AML-193 (cell line): ENCODE measurements at places on chromosomes 5 and 9.
A peak's percentile ranks its signal among the peaks of the same experiment; 100 is the strongest.

- no peak for DNase-seq
These were observed 97.6 kb downstream of the GADD45G start for GRCh38 chr9:89702401-89702800.

DNA sequence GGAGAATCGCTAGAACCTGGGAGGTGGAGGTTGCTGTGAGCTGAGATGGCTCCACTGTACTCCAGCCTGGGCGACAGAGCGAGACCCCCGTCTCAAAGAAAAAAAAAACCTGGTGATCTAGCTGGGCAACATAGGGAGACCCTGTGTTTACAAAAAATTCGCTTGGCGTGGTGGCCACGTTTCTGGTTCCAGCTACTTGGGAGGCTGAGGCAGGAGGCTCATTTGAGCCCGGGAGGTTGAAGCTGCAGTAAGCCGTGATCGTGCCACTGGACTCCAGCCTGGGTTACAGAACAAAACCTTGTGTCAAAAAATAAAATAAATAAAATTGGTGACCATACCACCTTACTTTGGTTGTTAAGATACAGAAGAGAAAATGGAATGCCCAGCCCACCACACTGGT is 1.8 kb upstream of the HNRNPAB start:
- DNase-seq = no peak

- DNase-seq = peak; percentile 36
These were observed 22.3 kb upstream of the TBCA start for GRCh38 chr5:77798456-77798855.

DNA sequence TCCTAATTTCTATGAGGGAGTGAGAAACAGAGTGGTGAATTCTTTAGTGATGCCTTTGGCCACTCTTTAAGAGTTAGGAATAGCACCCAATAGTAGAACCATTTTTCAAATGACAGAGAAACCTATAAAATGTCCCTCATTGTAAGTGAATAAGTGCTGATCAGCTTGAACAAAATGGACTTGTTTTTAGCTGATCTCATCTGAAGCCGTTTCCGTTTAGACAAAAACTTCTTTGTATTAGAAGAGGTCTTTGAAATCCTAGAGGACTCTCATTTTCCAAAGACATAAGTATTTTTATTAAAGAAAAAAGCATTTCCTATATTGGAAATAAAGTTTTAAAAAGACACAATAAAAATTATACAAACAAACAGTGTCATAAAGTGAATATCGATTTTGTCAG is 273.9 kb downstream of the ARHGEF28 start:
- DNase-seq = no peak

- DNase-seq = no peak
These were observed 1251.4 kb upstream of the CDH6 start for GRCh38 chr5:29942089-29942488.

GRCh38 chr9:89555451-89556375 is 49.1 kb upstream of the GADD45G start:
- DNase-seq = peak; percentile 22

DNA sequence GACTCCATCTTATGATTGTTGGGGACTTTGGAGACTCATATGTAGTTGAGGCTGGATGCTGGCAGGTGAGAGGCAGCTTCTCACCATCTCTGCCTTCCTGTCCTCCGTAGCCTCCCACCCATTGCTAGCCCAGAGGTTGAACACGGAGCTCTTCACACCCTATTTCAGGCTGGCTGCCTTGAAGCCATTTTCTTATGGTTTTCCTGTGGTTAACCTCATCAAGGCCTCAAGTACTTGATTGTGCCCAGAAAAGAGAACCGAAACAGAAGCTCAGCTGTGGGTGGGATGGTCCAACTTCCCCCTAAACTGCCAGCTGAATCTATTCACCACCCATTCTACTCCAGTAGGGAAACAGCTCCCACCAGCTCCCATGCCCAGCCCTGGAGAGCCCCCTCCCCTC is 102.9 kb downstream of the LIFR start:
- DNase-seq = peak; percentile 35

GRCh38 chr5:150179019-150179620 is 10.7 kb upstream of the SLC6A7 start:
- no peak for DNase-seq
